ENCODE measurements at places on chromosomes 3 and 15.

DNA sequence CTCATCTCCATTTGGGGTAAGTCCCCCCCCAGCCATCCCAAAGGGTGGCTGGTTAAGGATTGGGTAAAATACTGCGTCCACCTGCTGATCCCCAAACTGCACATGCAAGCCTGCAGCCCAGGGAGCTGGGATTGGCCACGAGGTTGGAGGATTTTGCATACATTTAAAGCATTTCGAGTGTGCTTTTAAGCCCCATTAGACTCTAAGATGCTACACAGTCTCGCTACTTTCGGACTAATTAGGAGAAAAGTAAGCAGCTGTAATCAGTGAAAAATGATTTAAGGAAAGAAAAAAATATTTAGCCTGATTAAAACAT is 23.9 kb downstream of the SLC6A6 start:
- no peak for DNase-seq

DNA sequence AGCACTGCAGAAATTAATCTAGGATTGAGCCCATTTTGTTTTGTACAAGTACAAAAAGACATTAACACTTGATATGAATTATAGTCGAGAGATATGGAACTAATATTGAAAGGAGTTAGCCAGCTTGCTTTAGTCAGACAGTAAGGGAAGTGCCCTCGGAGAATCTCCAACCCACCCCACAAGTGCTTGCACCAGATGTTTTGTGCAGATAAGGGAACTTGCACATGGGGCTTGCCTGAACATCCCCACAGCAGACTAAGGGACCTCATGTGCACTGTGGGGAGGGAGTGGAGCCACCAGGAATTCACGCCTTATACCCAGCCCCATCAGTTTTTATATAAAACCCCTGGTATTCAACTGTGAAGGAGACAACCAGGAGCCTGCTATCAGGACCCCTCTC is 122.3 kb downstream of the EFHB start:
- DNase-seq, result no peak

DNA sequence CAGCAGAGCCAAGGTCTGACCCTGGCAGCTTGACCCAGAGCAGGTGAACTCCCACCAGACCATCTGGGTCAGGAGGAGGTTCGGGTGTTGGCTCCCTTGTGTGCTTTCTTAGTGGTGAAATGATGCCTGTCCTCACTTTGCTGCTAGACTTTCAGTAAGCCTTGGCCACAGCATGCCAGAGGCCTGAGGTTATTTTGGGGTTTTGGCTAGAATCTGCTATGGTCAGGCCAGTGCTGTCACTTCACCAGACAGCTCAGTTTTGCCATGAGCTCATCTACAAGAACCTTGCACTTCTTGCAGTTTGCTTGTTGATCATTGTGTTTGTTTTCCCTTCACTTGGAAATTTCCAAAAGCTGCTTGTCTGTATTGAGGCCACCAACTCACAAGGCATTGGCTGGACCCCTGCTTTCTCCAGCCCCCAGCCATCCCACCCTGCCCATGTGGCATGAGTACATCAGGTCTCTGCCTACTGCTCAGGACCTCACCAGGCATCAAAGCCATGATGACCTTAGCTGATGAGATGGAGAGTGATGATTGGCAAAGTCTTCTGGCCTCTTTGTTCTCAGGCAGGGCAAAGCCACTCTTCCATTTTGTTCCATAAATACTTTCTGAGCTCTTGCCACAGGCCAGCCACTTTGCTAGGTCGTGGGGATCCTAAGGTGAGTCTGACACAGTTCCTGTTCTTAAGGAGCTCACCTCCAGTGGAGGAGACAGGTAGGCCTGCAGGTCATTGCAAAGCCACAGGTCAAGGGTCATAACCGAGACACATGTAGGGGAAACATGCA is 122.6 kb downstream of the ARNT2 start:
- no peak for DNase-seq

DNA sequence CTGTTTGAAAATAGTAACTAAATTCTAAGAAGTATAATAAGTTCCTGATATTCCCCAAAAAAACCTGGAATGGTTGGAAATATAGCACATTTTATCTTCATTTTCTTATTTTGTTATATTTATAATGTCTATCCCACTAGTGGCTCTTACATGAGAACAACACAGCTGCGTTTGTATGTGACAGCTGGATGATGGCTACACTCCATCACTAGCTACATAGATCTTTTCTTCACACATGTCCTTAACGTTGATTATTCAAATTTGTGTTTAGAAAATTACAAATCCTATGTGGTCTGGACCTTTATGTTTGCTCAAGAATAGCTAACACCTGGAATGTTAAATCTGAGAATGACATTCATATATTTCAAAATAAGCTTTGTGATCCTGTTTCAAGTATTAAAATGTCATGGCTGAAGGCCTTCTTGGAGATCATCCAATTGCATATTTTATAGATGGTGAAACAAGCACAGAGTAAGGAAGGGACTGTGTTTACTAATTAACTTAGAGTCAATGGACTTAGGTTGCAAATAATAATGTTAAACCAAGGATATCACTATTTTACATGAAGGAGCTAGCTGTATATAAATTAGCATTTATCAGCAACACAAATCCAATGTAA is 60.8 kb downstream of the ATP13A5 start:
- no peak for DNase-seq

DNA sequence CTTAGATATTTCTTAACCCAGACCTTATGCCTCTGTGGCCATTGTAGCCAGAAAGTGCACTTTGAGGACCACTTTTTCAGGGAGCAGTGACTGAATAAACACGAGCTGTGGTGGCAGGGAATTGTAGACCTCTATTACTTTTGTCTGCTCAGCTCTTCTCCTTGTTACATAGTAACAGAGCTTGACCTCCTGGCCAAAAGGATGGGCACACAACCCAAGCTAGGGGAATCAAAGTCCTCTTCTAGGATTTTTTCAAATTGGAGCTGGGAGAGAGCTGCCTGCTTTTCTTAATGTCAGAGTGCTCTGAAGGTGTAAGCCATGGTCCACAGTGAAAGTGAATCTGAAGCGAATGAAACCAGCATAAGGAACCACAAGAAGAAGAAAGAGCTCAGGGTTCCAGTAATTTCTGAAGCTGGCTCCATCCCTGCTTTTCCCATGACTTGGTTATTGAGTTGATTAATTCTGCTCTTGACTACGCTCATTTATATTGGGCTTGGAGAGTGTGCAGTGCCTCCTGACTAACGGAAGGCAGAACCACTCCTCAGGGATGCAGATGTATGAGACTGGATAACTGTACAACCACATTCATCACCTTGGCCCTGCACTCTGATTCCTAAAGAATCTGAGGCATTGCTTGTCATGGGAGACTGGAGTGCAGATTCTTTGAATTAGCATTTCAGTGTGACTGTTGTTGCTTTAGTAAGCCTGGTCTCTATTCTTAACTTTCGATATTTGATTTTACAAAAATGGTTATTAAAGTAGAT is 60.9 kb downstream of the TLNRD1 start:
- DNase-seq, result no peak

DNA sequence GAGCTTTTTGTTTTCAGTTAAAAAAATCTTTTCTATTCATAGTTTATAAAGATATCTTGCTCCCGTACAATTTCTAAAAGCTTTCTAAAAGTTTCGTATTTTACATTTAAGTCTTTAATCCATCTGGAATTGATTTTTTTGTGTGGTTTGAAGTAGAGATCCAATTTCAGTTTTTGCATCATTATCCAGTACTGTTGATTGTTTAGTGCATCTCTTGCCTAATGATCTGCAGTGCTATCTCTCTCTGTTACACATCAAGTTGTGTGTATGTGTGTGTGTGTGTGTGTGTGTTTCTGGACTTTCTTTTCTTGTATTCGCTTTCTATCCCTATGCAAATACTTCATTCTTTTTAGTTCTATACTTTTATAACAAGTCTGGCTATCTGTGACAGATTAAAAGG is 605.8 kb upstream of the DPPA4 start:
- DNase-seq, result no peak

- DNase-seq, result no peak
Observed at GRCh38 chr15:94453227-94453988, 222.0 kb downstream of the MCTP2 start.

DNA sequence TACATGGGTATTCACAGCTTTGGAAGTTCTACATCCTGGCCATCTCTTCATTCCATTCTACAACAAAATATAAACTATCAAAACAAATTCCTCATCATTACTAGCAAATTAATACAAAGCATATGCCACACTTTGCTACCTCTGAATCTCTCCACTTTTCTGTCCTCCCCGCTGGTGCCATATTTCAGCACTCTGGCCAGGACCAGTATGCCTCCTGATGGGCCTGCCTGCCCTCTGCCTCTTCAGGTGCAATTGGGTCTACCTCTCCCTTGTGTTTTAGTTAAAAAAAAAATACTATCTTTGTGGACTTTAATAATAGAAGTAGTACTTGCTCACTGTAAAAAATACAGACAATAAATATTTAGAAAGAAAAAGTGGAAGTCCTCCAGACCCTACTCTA is 448.8 kb downstream of the WDR72 start:
- DNase-seq, result no peak

DNA sequence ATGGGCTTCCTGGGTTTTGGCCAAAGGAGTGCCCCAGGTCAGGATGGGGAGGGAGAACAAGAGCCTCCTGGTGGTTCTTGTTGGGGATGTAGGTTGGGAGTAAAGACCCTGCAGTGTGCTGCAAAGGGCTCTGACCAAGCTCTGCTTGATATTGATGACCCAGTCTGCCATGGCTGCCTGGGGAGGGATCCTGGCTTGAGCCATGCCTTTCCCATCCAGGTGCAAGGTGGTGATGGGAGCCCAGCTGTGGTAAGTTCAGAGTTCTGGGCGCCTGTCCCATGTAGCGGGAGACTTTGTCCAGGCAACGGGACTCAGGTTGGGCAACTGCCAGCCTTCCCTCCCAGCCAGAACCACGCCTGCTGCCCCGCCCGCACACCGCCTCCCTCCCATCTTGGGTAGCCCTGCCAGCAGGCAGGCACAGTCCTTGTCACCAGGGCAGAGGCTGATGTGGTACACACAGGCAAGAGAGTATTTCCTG is 2.6 kb downstream of the GNAI2 start:
- no peak for DNase-seq

GRCh38 chr3:128385080-128385832 is 81.4 kb downstream of the DNAJB8 start:
- no peak for DNase-seq

DNA sequence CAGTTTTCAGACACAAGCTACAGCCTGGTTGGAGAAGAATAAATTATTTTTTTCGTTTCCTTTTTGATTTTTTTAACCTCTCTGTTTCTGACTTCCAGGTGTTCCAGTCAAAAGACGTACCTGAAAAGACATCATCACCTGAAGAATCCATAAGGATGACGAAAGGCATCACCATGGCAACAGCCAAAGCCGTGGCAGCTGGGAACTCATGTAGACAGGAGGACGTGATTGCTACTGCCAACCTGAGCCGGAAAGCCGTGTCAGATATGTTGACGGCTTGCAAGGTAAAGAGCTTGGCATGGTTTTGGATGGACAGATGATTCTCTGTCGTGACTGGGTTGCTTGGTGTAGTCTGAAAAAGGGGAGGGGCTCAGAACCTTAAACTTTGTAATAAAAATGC is 237.0 kb upstream of the TPM1 start:
- no peak for DNase-seq

DNA sequence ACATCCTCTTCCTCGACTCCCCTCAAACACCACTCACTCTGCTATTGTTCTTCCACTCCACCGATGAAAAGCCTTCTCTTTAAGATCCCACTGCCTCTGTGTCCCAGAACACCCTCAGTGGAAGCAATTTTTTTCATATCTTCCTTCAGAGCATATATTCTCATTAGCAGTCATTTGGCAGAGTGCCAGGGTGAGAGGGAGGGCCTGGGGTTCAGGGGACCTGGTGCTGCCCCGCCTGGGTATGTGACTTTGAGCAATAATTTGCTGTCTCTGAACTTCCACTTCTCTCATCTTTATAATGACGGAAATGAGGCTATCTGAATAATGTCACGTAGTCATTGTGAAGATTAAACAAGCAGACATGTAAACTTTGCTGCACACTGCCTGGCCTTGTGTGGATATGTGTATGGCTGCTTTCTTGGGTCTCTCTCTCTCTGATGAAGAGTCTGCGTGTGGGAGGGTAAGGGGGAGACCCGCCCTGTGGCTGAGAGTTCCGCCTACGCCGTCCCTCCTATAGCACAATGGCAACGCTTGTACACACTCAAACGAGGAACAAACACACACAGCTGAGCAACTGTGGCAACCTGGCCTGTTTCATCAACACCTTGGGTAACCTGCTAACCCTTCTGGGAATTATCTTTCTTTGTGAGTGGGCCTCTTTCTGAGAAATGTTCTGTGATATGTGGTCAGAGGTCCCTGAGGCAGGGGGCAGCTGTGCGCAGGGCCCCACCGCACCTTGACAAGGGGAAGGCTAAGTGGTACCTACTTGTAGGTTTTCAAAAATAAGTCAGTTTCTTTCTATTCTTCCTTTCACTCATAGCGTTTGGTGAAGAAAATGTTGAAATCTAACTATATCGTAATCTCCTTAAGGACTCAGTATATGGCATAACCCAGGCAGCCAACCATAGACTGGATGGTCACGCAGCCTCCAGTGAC is 369.8 kb downstream of the SV2B start:
- DNase-seq, result peak; percentile 61

DNA sequence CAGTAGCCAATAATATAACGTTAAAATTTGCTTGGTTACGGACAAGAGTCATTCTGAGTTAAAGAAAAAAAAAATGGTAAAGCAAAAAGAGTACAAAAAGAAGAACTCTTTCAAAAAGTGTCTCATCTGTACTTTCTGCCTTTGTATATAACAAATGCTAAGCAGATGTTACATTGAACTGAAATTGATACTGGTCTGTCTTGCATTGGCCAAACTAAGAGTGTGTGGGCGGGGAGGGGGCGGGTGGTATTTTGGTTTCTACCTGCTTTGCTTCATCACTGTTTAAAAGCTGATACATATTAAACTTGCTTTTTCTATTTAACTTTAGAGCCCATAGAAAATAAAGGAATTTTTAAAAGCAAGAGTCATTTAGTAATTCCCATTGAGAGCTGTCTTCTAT is 215.0 kb upstream of the THBS1 start:
- DNase-seq, result no peak

GRCh38 chr3:18847583-18848197 is 300.6 kb upstream of the KCNH8 start:
- DNase-seq, result no peak

DNA sequence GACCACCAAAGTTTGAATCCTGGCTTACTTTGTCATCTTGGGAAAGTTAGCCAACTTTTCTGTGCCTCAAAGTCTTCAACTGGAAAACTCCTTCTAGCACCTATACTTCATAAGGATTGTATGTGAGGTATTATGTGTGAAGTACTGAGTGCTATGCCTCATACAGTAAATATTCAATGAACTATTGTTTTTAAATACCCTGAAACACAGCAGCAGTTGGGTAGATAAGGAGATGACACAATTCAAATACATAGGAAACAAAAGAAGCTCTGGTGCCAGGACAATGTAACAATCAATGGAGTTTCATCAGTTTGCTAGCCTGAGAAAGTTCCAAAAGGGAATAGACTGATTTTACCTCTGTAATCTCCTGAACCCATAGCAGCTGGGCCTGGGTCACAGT is 43.3 kb downstream of the TUBGCP4 start:
- no peak for DNase-seq

DNA sequence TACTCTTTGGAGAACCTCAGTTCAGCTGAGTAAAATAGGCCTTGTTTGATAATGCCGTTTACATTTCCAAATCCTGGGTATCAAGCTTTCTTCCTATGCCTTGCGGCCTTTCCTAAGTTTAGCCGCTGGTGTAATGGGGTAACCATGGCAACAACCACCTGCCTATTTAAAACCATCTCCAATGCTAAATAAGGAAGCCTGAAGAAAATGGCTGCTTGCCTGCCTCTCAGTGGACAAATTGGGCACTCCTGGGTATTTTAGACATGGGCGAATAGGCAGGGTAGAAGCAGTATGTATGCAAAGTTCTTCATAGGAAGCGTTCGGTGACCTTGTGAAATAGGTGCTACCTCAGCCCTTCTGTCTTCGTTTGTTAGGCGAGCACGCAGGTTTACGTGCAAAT is 122.7 kb downstream of the DGKG start:
- no peak for DNase-seq

All from activated T-cell treated with anti-CD3 and anti-CD28 coated beads for 4 hours (primary cell).